Stimulated activated CD4-positive, alpha-beta T cell treated with anti-CD3 and anti-CD28 coated beads, Interleukin-1b, Interleukin-23, amount 100 ng/mL, for 48 hours (primary cell): ENCODE measurements at places on chromosomes 6 and 20.
A peak's percentile ranks its signal among the peaks of the same experiment; 100 is the strongest.

- DNase-seq = no peak
Measured at GRCh38 chr20:19867940-19868371, 109.9 kb downstream of the RIN2 start.

GRCh38 chr20:14208956-14209355 lies 128.5 kb downstream of the FLRT3 start:
- DNase-seq = no peak

DNA sequence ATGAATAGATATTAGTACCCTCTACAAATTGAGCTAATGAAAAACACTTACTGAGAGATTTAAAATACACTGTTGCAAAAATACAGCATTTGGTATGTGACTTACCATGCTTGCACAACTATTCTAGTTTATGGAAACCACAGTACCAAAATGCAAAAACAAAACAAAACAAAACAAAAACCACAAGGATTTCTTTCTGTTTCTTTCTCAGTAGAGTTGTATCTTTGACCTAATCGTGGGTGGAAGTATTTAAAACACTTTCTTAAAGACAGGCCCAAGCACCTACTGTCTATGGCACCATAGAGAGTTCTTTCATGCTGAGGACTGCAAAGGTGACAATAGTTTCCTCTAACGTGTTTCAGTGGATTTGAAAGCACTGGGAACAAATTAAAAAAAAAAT lies 95.3 kb upstream of the C6orf118 start:
- DNase-seq = no peak

GRCh38 chr6:145368075-145368474 lies 367.2 kb downstream of the EPM2A start:
- no peak for DNase-seq

DNA sequence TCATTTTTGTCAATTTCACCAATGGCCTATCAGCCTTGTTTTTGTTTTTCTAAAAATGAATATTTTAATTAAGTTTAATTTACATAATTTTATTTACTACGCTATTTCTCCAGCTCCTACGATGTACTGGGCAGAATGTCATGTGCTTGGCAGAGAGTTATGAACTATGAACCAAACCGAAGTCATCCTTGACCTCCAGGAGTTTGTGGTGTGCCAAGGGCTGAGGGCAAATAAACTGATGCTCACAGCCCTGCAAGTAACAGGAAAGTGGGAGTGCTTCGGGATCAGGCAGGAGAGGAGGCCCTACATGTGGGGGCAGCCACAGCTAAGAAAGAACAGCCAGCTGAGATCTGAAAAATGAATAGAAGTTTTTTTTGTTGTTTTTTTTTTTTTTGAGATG lies 38.6 kb downstream of the ZNF217 start:
- no peak for DNase-seq

DNA sequence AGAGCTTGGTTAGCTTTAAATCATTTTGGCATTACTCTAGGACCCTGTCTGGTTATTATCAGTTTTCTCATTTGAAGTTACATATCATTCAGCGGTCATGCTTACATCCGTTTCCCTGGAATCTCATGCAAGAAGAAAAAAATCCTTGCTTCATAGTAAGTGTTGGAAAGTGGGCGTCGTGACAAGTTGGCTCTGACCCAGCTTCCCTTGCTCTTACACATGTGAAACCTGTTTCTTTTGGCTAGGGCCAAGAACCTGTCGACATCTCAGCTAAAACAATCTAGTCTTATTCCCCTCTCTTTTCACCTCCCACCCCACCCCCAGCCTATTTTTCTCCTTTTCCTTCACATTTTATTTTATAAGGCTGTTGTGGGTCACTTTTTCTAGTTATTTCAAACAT lies 45.5 kb downstream of the ANKS1A start:
- DNase-seq = no peak

- no peak for DNase-seq
Measured at GRCh38 chr20:50034567-50035180, 51.9 kb downstream of the SNAI1 start.

DNA sequence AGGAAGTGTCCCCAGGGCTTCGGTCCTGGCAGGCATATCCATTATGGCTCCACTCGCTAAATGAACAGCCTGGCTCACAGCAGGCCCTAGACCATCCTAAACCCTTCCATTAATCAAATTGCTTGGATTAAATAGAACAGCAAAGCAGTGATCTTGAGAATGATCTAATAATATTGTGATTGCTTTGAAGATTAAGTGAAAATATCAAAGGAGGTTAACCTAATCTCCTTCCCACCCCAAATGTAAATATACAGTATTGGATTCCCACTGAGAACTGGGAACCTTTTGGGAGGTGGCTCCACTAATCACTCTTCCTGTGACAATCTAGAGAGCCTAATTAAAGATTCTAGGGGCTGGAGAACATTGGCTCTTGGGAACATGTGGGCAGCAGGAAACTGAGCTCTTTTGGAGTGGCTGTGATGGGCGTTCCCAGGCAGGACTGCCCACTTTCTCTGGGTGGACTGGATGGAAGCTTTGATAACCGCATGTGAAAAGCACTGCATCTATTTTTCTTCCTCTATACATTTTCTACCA lies 68.3 kb upstream of the FRMD1 start:
- DNase-seq = no peak

GRCh38 chr6:125231133-125231532 lies 70.6 kb downstream of the HDDC2 start:
- no peak for DNase-seq

GRCh38 chr20:1299522-1299921 lies 29.4 kb downstream of the SDCBP2 start:
- DNase-seq = peak; percentile 50

DNA sequence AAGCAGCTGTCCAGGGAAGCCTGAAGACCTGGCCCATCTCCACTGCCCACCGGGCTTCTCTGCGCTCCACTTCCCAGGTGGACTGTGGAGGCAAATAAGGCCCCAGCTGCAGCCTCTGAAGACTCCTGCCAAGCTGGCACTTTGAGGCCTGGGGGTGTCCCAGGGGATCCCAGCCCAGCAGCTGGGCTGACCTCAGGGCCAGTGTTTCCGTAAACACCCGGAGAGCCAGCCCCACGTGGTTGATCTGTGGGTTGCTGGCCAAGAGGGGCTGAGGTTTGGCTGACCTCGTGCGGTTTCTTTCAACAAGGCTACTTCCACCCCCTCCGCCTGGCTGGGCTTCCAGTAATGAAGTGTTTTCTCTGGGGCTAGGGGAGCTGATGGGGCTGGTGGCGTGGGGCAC lies 12.4 kb upstream of the CCN5 start:
- no peak for DNase-seq

- no peak for DNase-seq
Measured at GRCh38 chr20:14259689-14260088, 77.7 kb downstream of the FLRT3 start.

GRCh38 chr6:142784344-142784743 lies 160.6 kb downstream of the HIVEP2 start:
- no peak for DNase-seq

- DNase-seq = no peak
Measured at GRCh38 chr6:20182926-20183521, 29.2 kb downstream of the MBOAT1 start.

GRCh38 chr20:49893242-49894072 lies 21.9 kb downstream of the SPATA2 start:
- peak; percentile 63 for DNase-seq

- DNase-seq = no peak
Measured at GRCh38 chr6:158188591-158188990, 20.4 kb downstream of the GTF2H5 start.

GRCh38 chr6:52335576-52335975 lies 26.4 kb upstream of the PAQR8 start:
- no peak for DNase-seq

GRCh38 chr20:58715801-58716475 lies 23.3 kb downstream of the NPEPL1 start:
- DNase-seq = no peak

- no peak for DNase-seq
Measured at GRCh38 chr6:130958468-130958867, 104.6 kb downstream of the EPB41L2 start.

DNA sequence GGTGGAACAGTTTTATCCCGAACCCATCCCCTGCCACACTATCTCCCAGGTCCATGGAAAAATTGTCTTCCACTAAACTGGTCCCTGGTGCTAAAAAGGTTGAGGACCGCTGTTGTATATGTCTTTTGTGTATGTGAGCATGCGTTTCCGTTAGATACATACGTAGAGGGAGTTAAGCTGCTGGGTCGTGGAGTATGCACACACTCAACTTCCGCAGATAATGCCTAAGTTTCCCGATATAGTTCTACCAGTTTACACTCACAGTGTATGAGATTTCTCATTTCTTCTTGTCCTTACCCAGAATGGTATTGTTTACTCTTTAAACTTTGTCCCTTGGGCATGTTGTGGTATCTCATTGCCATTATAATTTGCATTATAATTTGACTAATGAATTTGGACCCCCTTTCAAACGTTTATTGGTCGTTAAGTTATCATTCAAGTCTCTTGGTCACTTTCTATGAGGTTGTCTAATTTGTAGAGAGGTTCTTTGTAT lies 50.5 kb upstream of the SCAF8 start:
- DNase-seq = no peak

GRCh38 chr20:19588241-19588640 lies 169.8 kb upstream of the RIN2 start:
- no peak for DNase-seq

- peak; percentile 34 for DNase-seq
Measured at GRCh38 chr6:11772109-11772825, 6.3 kb downstream of the ADTRP start.

- DNase-seq = no peak
Measured at GRCh38 chr6:4910037-4910760, 93.6 kb downstream of the RPP40 start.

- DNase-seq = no peak
Measured at GRCh38 chr6:116726947-116727346, 38.6 kb downstream of the FAM162B start.

- DNase-seq = no peak
Measured at GRCh38 chr6:45642331-45643125, 264.8 kb upstream of the SUPT3H start.

DNA sequence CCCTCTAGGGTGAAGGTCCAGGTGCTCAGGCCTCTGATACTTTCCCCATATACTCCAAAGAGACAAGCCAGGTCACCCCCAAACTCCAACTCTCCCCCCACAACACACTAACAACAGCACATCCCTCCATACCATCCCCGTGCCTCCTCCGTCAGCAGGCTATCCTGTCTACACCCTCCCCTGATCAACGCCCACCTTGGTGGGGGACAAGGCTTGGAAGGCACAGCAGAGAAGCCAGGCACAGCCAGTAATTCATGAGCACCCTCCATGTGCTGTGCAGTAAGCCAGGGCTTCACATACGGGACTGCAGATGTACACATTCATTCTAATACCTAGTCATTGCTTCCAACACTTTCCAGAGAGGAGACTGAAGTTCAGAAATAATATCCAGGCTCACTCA lies 57.6 kb downstream of the TRERF1 start:
- no peak for DNase-seq

- no peak for DNase-seq
Measured at GRCh38 chr20:50038574-50038991, 55.8 kb downstream of the SNAI1 start.
